Panc1 (cell line): ENCODE measurements at places on chromosomes 4 and X. TPM values are rescaled to one million over a fixed set of nuclear protein-coding genes. Genes with fewer than 3 reads are reported as not detected.

DNA sequence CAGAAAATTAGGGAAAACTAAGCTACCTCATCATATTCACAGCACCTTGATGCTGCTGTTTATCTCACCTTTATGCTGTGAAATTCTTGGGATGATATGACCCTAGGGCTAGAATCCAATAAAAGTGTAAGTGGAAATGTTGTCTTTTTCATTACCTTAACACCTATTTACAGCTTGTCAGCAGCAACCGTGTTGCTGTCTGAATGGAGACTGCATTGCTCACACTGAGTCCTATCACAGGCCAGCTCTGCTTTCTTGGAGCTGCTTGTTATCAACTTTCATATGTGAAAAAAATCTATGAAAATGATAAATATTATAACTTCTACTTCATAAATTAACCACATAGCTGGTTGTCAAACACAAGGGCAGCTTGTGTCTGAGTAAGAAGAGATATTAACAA lies 789.5 kb downstream of the TECRL start:
- no peak overlapping the region for H3K27ac ChIP-seq
- no peaks in the 10 kb centered on the region for H3K4me1 ChIP-seq
- no peaks in the 10 kb centered on the region for H3K27me3 ChIP-seq
- H3K4me3 ChIP-seq, result no peak overlapping the region

DNA sequence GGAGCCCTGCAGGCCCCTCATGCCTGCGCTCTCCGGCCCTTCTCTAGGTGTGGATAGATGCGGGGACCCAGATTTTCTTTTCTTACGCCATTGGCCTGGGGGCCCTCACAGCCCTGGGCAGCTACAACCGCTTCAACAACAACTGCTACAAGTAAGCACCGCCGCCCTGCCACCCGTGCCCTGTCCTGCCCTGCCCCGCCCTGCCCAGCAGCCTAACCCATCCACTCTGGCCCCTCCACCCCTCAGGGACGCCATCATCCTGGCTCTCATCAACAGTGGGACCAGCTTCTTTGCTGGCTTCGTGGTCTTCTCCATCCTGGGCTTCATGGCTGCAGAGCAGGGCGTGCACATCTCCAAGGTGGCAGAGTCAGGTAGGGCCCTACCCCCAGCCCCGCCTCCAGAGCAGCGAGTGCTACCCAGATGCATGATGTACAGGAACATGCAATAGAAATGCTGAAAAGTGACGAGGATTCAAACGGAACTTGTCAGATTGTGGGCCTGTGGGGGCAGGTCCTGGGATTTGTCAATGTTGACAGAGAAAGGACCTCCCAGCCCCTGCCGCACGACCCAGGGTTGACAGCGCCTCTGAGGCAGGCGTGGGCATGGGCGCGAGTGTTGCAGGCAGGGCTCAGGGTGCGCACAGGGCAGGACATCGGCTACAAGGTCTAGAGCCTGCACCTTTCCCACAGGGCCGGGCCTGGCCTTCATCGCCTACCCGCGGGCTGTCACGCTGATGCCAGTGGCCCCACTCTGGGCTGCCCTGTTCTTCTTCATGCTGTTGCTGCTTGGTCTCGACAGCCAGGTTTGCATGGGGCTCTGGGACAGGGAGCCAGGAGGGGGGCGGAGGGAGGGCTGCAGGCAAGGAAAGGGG lies 5.7 kb downstream of the SLC6A8 start:
- H3K36me3 ChIP-seq, result no peaks in the 10 kb centered on the region
- no peak overlapping the region for H3K4me3 ChIP-seq
- peaks cover 14% of the 10 kb centered on the region for H3K4me1 ChIP-seq
- no peak for DNase-seq

The KIAA1210 gene
- not detected for total RNA-seq

GRCh38 chr4:40065010-40065409 lies 8.4 kb downstream of the N4BP2 start:
- H3K27ac ChIP-seq, result peak overlapping the region; percentile 40; the same call in 1 of the 2 replicates
- H3K4me3 ChIP-seq, result no peak overlapping the region
- H3K4me1 ChIP-seq, result no peaks in the 10 kb centered on the region
- H3K27me3 ChIP-seq, result no peaks in the 10 kb centered on the region
- no peaks in the 10 kb centered on the region for H3K36me3 ChIP-seq

DNA sequence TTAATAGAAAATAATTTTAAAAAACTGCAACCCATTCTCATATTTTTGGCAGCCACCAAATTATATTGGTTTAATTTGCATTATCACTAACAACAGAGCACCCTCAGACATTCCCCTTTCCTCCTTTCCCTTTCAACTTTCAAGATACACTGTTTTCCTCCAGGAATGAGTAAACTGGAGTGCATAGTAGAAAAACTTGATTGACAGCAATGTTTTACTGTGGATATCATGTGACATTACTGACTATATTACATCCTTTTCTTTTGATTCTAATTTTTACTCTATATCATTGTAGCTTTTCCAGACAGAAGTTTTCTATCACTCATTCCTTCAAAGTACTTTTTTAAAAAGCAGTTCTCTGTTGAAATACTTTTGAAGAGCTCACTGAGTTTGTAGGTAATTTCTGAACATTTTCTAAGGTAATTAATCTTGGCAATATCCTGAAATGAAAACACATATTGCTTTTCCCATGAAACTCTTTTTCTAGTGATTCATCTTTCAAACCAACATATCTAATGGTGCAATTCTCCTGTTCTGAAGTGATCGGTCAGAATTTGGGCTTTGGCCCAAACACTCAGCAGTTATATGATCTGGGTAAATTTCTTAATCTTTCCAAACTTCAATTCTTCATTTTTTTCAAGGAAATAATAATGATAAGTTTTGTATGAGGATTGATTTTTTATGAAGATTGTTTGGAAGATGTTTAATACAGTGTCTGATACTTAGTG lies 920.4 kb upstream of the EPHA5 start:
- no peaks in the 10 kb centered on the region for H3K27me3 ChIP-seq
- DNase-seq, result no peak
- H3K36me3 ChIP-seq, result no peaks in the 10 kb centered on the region
- H3K4me3 ChIP-seq, result no peak overlapping the region
- H3K4me1 ChIP-seq, result no peaks in the 10 kb centered on the region

DNA sequence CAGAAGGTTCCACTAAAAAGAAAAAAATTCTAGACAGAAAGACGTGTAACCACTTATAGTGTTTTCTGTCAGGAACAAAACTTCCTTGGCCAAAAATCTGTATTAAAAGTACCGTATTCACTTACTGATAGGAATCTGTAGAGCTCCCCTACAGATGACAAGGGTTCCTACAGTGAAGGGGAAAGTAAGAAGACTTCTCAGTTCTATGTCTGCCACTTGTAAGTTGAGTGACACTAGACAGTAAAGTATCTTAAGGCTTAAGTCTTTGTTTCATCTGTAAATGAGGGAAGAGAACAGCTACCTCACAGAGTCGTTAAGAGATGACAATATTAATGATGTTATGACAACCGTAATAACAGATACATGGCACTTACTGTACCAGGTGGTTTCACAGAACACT lies 3.3 kb downstream of the COQ2 start:
- H3K4me3 ChIP-seq, result no peak overlapping the region; the same call in 1 of the 2 replicates
- no peak for DNase-seq
- peaks cover 2% of the 10 kb centered on the region for H3K36me3 ChIP-seq
- H3K4me1 ChIP-seq, result peaks cover 32% of the 10 kb centered on the region
- no peaks in the 10 kb centered on the region for H3K27me3 ChIP-seq
- H3K27ac ChIP-seq, result peak overlapping the region; percentile 89

The ABCD1 gene
- 86.6 TPM for total RNA-seq

The PCYT1B gene
- 0.03 TPM for total RNA-seq

The BANK1 gene
- total RNA-seq, result 3.3 TPM

GRCh38 chr4:16801356-16801755 lies 97.1 kb downstream of the LDB2 start:
- no peaks in the 10 kb centered on the region for H3K27me3 ChIP-seq
- no peak for DNase-seq
- no peaks in the 10 kb centered on the region for H3K4me1 ChIP-seq
- H3K36me3 ChIP-seq, result no peaks in the 10 kb centered on the region
- no peak overlapping the region for H3K27ac ChIP-seq
- no peak overlapping the region for H3K4me3 ChIP-seq

- no peaks in the 10 kb centered on the region for H3K4me1 ChIP-seq
- no peak for DNase-seq
- no peaks in the 10 kb centered on the region for H3K27me3 ChIP-seq
- no peaks in the 10 kb centered on the region for H3K36me3 ChIP-seq
These were observed 185.5 kb downstream of the PTTG2 start for GRCh38 chr4:38145741-38146140.

DNA sequence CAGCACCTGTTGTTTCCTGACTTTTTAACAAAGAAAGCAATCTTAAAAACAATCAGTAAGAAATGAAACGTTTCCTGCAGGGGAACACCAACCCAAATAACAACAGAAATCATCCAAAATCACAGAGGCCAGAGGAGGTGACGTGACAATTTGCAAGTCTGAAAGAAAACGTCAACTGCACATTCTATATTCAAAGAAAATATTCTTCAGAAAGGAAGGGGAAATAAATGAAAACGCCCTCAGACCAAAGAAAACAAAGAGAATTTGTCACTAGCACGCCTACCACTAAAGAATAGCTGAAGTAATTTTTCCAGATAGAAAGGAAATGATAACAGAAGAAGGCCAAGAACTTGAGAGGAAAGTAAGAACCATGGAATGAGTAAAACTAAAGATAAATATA lies 74.4 kb downstream of the CASP3 start:
- no peak overlapping the region for H3K4me3 ChIP-seq
- no peak overlapping the region for H3K27ac ChIP-seq
- DNase-seq, result no peak
- no peaks in the 10 kb centered on the region for H3K36me3 ChIP-seq

- no peak overlapping the region for H3K4me3 ChIP-seq
- no peaks in the 10 kb centered on the region for H3K4me1 ChIP-seq
These were observed 238.4 kb upstream of the TEX13A start for GRCh38 chrX:105458846-105459245.

DNA sequence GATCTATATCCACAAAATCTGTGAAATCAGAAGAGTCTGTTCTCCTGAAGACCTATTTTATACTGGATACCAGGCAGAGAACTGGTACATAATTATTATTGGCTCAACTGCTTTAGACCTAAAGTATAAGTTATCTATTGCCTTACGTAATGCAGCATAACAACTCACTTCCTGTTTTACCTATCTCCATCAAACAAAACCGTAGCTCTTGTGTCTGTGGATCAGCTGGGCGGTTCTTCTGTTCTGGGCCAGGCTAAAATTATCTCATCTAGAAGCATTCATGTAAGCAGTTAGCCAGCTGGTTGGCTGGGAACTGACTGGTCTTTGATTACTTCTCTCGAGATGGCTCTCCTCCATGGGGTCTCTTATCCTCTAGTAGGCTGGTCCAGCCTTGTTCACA lies 57.8 kb downstream of the PPP1R2C start:
- no peak overlapping the region for H3K4me3 ChIP-seq
- H3K36me3 ChIP-seq, result no peaks in the 10 kb centered on the region
- DNase-seq, result no peak
- H3K27ac ChIP-seq, result no peak overlapping the region

The HOPX gene
- not detected for total RNA-seq

- no peak for DNase-seq
- no peaks in the 10 kb centered on the region for H3K27me3 ChIP-seq
- no peaks in the 10 kb centered on the region for H3K36me3 ChIP-seq
- H3K4me3 ChIP-seq, result no peak overlapping the region
These were observed 235.8 kb upstream of the AADAT start for GRCh38 chr4:170325599-170325998.

- H3K27ac ChIP-seq, result peak overlapping the region; percentile 77
- H3K4me3 ChIP-seq, result peak overlapping the region; percentile 48
- H3K27me3 ChIP-seq, result no peaks in the 10 kb centered on the region
- H3K4me1 ChIP-seq, result peaks cover 13% of the 10 kb centered on the region
These were observed 692 bp upstream of the SLC9A7 start for GRCh38 chrX:46759645-46759974.
